ENCODE measurements at places on chromosomes 2 and 18.

GRCh38 chr2:70793450-70793849 is 3.0 kb upstream of the FIGLA start:
- no peak for DNase-seq

DNA sequence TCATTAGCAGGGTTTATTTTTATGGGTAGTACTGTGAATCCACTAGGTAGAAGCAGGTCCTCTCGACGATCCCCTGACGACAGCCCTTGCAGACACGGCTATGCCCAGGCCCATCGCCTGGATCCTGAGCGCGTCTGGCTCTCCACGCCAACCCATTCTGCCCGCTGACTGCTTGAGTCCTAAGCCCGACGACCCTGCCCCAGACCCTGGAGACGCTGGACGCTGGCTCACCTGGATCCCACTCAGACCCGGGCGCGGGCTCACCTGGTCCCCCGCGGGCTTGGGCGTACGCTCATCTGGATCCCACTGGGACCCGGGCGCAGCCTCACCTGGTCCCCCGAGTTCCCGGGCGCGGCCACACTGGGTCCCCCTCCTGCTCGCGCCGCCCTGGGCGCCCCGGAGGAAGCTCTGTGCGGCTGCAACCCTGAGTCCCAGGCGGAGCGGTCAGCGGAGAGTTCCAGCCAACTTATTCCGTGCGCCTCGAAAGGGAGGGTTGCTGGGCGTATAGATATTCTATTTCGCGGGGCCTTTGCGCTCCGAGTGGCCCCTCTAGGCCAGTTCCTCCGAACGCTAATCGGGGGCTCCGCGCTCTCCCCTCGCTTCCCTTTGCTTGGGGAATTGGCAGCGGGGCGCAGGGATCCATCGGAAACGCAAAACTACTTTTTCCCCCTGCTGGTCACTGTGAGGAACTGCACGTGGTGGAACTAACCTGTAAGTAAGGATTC is 22.4 kb upstream of the RMP24 start:
- peak; percentile 50 for DNase-seq

GRCh38 chr2:142153601-142154000 is 22.8 kb upstream of the LRP1B start:
- DNase-seq, result no peak

DNA sequence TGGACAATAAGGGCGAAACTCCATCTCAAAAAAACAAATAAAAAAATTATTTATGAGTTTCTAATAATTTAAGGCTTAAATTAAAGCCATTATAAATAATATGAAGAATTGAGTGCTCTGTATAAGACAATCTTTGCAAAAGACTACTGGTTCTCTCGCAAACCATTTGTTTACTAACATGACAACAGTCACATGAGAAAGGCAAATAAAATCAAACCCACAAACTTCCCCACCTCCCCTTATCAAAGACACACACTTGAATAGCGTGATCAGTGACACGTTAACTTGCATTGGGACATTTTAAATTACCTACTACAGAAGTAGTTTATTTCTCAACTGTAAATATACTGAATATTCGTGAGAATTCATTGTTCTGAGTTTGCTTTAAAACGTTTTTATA is 21.1 kb downstream of the RAB1A start:
- DNase-seq, result no peak

GRCh38 chr18:79736846-79737245 is 57.2 kb downstream of the CTDP1 start:
- no peak for DNase-seq

DNA sequence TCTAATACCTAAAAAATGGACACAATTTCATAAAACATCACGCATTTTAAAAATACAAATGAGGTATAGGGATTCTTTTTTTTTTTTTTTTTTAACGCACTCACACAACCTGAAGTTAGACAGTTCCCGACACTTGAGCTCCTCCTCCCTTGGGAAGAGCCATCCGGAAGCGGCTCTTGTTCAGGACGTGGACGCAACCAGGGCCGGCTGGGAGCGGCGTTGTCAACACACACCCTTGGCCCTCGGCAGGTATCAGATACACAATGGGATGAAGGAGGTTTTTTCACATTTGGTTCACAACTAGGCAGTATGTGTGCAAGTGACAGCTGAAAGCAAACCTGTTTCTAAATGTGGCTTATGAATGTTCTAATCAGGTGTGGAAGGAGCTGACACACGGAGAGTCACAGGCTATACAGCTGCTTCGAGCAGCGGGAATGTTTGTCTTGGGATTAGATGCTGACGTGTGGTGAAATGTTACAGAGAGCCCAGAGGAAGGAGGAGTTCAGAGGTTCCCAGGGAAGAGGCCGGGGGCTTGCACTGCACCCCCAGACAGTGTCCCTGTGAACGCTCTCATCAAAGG is 111.1 kb downstream of the PXDN start:
- DNase-seq, result no peak

DNA sequence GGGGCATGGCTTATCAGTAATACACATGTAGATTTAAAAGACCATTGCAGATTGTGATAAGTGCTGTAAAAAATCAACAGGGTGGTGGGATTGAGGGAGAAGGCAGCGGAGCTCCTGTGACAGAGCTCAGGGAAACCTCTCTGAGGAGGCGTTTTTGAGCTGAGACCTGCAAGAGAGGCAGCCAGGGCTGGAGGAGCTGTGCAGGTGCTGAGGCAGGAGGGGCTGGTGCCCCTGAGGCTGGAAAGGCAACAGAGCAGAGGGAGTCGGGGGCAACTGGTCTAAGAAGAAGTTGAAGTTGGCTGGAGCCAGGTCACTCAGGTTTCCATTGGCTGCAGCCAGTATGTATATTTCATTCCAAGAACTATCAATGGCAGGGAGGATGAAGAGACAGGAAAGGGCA is 47.6 kb downstream of the KLHL29 start:
- DNase-seq, result no peak

- no peak for DNase-seq
Measured at GRCh38 chr18:12254136-12254819, at the start of gene CIDEA. CIDEA (plus strand) TSS chr18:12254361; CDS start chr18:12254384, 23 bp downstream.

DNA sequence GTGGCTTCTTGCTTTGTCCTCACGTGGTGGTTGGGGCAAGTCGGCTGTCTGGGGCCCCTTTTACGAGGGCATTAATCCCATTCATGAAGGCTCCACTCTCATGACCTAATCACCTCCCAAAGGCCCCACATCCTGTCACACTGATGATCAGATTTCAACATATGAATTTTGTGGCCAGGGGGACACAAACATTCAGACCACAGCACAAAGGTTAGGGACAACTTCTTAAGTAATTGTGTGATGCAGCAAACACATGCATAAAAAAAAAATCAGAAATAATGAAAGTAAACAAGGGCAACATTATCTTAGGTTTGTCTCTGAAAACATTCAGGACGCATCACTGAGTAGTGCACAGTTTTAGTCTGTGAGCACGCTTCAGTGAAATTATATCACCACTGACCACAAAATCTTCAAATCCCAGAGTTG is 54.2 kb upstream of the FRZB start:
- no peak for DNase-seq

GRCh38 chr2:230134496-230135129 is 65.9 kb upstream of the SLC16A14 start:
- no peak for DNase-seq

GRCh38 chr2:41966920-41967319 is 80.9 kb upstream of the PKDCC start:
- DNase-seq, result no peak

- no peak for DNase-seq
Measured at GRCh38 chr2:152227969-152228592, 52.5 kb upstream of the STAM2 start.

DNA sequence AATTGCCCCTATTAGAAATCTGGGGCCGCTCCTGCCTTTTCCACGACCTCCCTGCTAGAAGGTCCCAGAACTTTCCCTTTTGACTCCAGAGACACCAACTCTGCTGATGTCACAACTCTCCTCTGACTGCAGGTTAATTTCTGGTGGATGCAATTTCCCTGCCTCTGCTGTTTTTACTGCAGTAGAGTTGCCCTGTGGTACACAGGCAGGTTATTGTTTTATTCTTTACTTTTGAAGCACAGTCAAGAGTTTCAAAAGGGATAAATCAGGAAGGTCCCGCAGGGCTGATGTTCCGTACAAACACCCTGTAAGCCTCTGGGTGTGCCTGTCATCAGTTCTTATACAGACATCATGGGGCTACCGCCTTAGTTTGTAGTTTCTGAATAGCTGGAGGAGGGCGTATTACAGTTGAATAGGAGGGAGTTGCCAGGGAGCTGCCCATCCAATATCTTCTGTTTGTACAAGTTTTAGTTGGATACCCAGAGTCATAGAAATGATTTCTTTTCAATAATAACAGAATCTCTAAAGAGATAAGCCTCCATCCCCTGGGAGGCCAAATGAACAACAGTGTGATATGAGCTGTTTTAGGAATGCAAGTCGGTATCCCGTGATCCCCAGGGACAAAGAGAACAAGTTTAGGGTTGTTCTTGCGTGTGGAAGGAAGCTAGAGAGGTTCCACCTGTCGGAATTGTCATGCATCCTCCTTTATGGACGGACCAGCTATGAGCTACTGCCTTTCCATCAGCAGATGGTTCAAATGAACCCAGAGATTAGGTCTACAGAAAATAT is 108.4 kb upstream of the COPS8 start:
- DNase-seq, result no peak

DNA sequence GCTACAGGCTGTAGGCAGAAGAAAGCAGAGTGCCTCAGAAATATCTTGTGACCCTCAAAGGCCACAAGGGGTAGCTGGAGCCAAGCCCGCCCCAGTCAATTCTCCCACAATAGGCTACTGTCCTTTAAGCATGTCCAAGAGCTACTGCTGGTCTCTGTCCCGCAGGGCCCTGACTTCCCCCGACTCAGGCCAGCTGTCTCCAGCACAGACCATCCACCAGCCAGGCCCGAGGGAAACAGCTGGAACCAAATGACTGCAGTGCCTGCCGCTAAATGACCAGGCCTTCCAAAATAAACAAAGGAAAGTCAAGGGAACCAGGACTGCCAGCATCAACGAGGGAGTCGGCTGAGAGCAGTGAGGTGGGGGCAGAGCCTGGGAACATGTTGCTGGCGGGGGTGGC is 36.7 kb downstream of the MCFD2 start:
- no peak for DNase-seq

DNA sequence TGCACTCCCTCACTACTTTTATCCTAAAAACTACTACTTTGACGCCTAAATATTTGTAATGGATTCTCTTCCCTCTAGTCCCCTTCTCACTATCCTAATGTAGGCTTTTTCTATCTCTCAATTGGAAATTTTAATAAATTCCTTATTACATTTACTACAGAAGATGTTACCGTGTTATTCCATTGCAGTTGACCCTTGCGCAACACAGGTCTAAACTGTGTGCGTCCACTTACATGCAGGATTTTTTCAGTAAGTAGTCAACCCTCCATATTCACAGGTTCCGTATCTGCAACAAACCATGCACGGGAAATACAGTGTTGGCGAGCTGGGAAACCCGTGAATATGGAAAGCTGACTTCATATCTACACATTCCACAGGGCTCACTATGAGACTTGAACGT is 239.8 kb downstream of the XIRP2 start:
- DNase-seq, result no peak

- no peak for DNase-seq
Measured at GRCh38 chr2:226845386-226846116, 9.7 kb downstream of the RHBDD1 start.

- DNase-seq, result no peak
Measured at GRCh38 chr2:176851889-176852483, 360.6 kb upstream of the HNRNPA3 start.

DNA sequence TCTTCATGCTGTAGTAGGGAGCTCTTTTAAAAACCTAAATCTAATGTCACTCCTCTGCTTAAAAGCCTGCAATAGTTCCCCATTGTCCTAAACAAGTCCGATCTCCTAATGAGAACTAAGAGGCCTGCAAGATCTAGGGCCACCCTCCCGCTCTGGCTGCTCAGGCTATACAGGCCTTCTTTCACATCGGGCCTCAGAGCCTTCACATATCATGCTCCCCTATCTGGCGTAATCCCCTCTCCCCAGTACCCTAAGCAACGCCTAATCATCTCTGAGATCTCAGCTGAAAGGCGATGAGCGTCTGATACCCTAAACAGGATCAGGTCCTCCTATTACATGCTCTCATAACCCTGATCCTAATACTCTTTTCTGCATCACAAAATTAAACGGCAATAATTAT is 1.9 kb downstream of the MAP4K3 start:
- no peak for DNase-seq

GRCh38 chr2:172986040-172986439 is 89.6 kb upstream of the MAP3K20 start:
- no peak for DNase-seq

DNA sequence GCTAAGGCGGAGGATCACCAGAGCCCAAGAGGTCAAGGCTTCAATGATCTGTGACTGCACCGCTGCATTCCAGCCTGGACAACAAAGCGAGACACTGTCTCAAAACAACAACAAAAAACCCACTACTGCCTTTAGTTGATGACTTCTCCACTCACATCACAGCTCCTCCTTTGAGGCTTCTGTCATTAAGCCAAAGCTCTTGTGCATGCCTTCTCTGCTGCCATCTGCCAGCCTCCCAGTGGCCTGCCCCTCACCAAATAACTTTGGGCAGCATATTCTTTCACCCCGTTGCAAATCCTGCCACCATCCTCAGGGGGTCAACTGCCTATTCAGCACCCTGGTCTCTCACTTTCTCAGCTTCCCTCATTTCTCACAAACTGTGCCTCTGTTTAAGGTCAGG is 27.5 kb downstream of the OSBPL1A start:
- DNase-seq, result no peak

DNA sequence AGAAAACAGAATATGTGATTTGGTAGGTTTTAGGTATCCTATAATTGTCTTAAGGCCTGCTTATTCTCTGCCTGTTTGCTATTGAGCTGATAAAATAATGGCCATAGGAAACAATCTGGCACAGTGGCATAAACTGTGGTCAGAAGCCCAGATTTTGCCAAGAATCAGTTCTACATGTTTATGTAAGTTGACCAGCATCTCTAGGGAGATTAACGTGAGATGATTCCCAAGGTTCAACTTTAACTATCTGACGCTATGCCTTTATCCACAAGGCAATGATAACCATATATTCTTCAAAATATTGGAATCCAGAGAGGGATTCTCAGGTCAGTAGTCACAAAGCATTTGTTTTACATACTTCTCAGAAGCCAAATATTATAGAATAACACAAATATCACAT is 25.6 kb downstream of the AP1S3 start:
- DNase-seq, result no peak

- DNase-seq, result no peak
Measured at GRCh38 chr18:60406721-60407120, 34.1 kb upstream of the MC4R start.

- DNase-seq, result peak; percentile 48
Measured at GRCh38 chr2:95296880-95297487, at the start of gene KCNIP3. KCNIP3 (plus strand) TSS chr2:95297347; CDS start chr2:95297439, 92 bp downstream.

- DNase-seq, result peak; percentile 82
Measured at GRCh38 chr18:55275039-55275901, 312.7 kb downstream of the TCF4 start.
